ENCODE measurements at places on chromosomes 3 and 15. TPM values are rescaled to one million over a fixed set of nuclear protein-coding genes. Genes with fewer than 3 reads are reported as not detected.

RAD51 gene
- 30.3 TPM for total RNA-seq

P3H2 gene
- 82.2 TPM for total RNA-seq

HES1 gene
- total RNA-seq, result 28.5 TPM

LRRC31 gene
- not detected for total RNA-seq

CLSTN2 gene
- 0.03 TPM for total RNA-seq

PKM gene
- total RNA-seq, result 1,590 TPM

ACKR2 gene
- total RNA-seq, result not detected

MORC1 gene
- total RNA-seq, result not detected

GATA2 gene
- 74.6 TPM for total RNA-seq

SCAANT1 gene
- not detected for total RNA-seq

MESP1 gene
- total RNA-seq, result 6.4 TPM

ZBED2 gene
- 0.10 TPM for total RNA-seq

SMCO1 gene
- not detected for total RNA-seq

LRRC2 gene
- not detected for total RNA-seq

SCN5A gene
- 0.69 TPM for total RNA-seq

TLR9 gene
- not detected for total RNA-seq

MASP1 gene
- not detected for total RNA-seq

PRR20G gene
- total RNA-seq, result not detected

ZNF80 gene
- total RNA-seq, result not detected

CLDN11 gene
- total RNA-seq, result 1.9 TPM

HCN4 gene
- total RNA-seq, result 0.15 TPM

CGGBP1 gene
- 47.2 TPM for total RNA-seq

AADACL2 gene
- total RNA-seq, result not detected

ACAN gene
- total RNA-seq, result 0.03 TPM

DYNC1LI1 gene
- 30.5 TPM for total RNA-seq

CCDC54 gene
- not detected for total RNA-seq

PRKAR2A gene
- 85.4 TPM for total RNA-seq

PDZRN3 gene
- total RNA-seq, result not detected

LRRC3B gene
- total RNA-seq, result not detected

STAC gene
- 18.8 TPM for total RNA-seq

RLBP1 gene
- not detected for total RNA-seq

MYZAP gene
- total RNA-seq, result 1.1 TPM

CCDC39 gene
- total RNA-seq, result not detected

DISP2 gene
- total RNA-seq, result 10.0 TPM

CCDC13 gene
- 0.82 TPM for total RNA-seq

MCF2L2 gene
- total RNA-seq, result 1.0 TPM

SPINK8 gene
- total RNA-seq, result not detected

Measured in Panc1 (cell line).